ENCODE measurements at places on chromosomes 5 and 9.
A peak's percentile ranks its signal among the peaks of the same experiment; 100 is the strongest.

DNA sequence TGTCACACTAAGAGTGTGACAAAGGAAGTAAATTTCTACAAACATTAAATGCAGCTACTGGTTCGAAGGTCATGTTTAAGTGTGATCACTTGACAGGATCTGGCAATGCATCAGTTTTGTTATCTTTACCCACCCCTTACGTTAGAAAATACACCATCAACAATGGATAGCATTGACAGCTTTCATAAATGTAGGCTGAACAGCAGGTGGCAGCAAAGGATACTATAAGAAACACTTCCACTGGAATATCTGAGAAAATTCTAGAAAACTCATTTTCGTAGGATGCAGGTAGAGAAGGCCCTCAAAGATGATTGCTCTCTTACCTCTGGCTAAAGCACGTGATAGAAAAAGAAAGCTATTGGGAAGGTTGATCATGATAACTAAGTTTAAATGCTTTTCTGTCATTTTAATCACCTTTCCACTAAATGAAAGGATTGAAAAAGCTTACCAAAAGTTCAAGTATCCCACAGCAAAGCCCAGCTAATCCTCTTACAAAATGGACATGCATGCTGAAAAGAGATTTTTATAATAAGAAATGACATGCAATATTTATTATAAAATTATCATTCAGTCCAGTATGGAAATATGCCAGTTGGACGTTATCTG, 292.5 kb downstream of the PARP8 start:
- H3K27me3 ChIP-seq, result peaks cover 6% of the 10 kb centered on the region
- peak; percentile 51 for DNase-seq
- no peak overlapping the region for H3K4me3 ChIP-seq

DNA sequence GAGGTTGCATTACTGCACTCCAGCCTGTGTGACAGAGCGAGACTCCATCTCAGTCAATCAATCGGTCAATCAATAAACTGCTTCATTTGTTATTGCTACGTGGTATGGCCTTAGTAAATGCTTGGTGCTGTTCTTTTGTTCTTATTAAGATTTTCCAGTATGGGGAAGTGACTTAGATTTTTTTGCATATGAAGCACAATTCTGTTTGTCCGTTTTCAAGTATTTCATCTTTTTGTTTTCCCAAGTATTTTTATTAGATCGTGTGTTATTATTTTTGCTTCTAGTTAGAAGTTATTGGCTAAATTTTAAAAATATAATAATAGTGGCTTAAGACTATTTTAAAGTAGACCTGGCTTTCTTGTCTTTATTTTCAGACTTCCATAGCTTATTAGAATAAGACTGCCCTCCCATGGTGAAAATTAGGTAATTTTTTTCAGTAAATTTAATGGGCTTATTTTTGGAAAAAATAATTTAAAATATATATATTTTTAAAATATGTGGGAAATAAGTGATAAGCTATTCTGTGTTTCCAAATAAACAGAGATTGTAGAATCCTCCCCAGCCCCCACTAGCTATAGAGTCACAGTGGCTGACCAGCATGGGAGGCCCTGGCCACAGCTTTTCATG, 14.7 kb upstream of the OMD start:
- DNase-seq, result no peak
- H3K27ac ChIP-seq, result no peak overlapping the region
- H3K4me3 ChIP-seq, result no peak overlapping the region
- no peaks in the 10 kb centered on the region for H3K36me3 ChIP-seq
- H3K4me1 ChIP-seq, result no peaks in the 10 kb centered on the region

GRCh38 chr9:33765411-33765810, 29.9 kb upstream of the PRSS3 start:
- no peak overlapping the region for H3K27ac ChIP-seq
- no peak overlapping the region for H3K4me3 ChIP-seq
- H3K27me3 ChIP-seq, result no peaks in the 10 kb centered on the region
- DNase-seq, result no peak

DNA sequence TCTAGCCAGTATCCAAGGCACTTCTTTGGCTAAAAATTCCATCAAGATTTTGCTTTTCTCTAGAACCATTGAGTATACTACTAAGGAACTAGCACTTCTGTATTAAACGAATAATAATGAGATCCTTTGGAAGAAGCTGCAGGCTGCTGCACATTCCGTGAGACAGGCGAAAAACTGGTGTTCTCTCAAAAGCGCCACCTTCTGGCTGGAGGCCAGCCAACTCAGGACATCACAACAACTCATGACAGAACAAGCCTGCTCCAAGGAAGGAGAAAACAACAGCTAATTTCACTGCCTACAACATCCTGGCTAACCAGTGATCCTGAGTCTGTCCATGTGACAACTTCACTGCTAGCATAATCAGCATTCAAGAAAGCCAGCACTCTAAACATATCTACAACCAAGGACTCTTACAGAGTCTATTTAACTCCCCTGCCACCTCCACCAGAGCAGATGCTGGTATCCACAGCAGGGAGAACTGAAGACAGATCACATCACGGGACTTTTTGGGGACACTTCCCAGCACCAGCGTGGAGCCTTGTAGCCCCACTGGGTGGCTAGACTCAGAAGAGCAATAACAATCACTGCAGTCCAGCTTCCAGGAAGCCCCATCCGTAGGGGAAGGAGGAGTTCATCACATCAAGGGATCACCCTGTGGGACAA, 150.5 kb downstream of the YTHDC2 start:
- no peak overlapping the region for H3K4me3 ChIP-seq
- no peaks in the 10 kb centered on the region for H3K4me1 ChIP-seq
- H3K27me3 ChIP-seq, result no peaks in the 10 kb centered on the region
- H3K36me3 ChIP-seq, result no peaks in the 10 kb centered on the region
- no peak overlapping the region for H3K27ac ChIP-seq

- no peaks in the 10 kb centered on the region for H3K4me1 ChIP-seq
- DNase-seq, result no peak
- H3K27ac ChIP-seq, result no peak overlapping the region
- H3K36me3 ChIP-seq, result no peaks in the 10 kb centered on the region
- H3K4me3 ChIP-seq, result no peak overlapping the region
- H3K27me3 ChIP-seq, result no peaks in the 10 kb centered on the region
Measured at GRCh38 chr5:35924122-35924949, 14.1 kb downstream of the CAPSL start.

GRCh38 chr9:117777823-117778222, 73.6 kb downstream of the TLR4 start:
- no peaks in the 10 kb centered on the region for H3K36me3 ChIP-seq
- no peaks in the 10 kb centered on the region for H3K27me3 ChIP-seq
- no peak for DNase-seq
- no peak overlapping the region for H3K27ac ChIP-seq
- no peak overlapping the region for H3K4me3 ChIP-seq

Measured in colonic mucosa (tissue), 4 donors.